Glomerular endothelial cell (primary cell): ENCODE measurements at places on chromosomes 1 and 21. TPM values are rescaled to one million over a fixed set of nuclear protein-coding genes. Genes with fewer than 3 reads are reported as not detected.

Gene CFHR5
- total RNA-seq = not detected in 2 replicates

Gene MINDY1
- total RNA-seq = 12.5 and 17.9 TPM in 2 replicates

Gene TSTD1
- 0.82 and 7.1 TPM in 2 replicates for total RNA-seq

Gene NKAIN1
- 0.15 TPM in 1 of 2 replicates, not detected in the other for total RNA-seq

Gene SLC37A1
- 13.6 and 26.8 TPM in 2 replicates for total RNA-seq

Gene RPE65
- not detected in 2 replicates for total RNA-seq

GRCh38 chr1:47104816-47105215 is 32.4 kb upstream of the CYP4A22 start:
- DNase-seq = no peak

DNA sequence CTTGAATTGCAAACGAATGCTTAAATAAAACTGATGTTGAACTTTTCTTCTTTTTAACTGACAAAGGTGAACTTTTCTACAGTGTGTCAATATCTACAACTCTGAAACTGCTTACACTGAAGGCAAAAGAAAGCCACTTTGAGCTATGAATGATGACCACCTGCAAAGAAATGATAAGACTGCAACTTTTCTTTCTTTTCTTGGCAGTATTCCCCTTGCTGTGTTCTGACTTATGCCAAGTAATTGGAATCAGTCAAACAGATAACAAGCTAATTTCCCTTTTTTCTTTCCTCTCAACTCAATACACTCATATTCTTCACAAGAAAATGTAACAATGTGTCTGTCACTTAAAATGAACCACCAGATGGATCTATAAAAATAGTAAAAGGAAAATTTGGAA is 588.1 kb upstream of the BRINP3 start:
- DNase-seq = no peak

GRCh38 chr1:40183055-40183710 is 22.0 kb downstream of the RLF start:
- no peak for DNase-seq

- DNase-seq = no peak
These were observed 62.5 kb downstream of the MORN1 start for GRCh38 chr1:2328676-2329455.

GRCh38 chr1:177890479-177890878 is 79.4 kb downstream of the SEC16B start:
- DNase-seq = no peak

DNA sequence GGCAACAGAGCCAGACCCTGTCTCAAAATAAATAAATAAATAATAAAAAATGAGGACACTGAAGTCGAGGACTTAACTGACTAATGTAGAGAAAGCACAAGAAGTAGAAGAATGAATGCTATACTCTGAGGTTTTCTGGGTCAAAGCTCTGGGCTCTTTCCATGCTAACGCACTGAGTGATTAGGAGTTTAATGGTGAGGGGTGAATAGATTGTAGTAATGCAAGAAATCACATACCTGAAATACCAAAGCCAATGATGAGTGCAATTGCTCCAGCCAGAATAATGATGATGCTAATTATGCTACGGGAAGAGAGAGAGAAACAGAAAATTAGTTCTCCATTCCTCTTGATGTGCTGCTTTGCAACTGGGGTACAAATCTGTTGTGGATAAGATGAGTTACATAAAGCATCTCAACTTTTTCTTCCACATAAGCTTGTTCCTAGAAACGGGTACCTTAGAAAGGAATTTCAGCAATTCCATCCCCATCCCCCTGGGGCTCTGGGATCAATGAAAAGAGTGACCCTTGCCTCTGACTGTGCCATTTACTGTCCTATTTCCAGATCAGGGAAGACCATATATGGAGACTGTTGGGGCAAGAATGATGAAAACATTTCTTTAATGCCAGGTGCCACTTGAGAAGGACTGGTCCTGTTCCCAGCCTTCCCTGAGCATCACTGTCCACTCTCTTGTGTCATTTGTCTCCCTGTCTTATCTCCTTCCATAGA is 40.7 kb downstream of the VTCN1 start:
- no peak for DNase-seq

- no peak for DNase-seq
These were observed 2.1 kb upstream of the RNF186 start for GRCh38 chr1:19817160-19817559.

DNA sequence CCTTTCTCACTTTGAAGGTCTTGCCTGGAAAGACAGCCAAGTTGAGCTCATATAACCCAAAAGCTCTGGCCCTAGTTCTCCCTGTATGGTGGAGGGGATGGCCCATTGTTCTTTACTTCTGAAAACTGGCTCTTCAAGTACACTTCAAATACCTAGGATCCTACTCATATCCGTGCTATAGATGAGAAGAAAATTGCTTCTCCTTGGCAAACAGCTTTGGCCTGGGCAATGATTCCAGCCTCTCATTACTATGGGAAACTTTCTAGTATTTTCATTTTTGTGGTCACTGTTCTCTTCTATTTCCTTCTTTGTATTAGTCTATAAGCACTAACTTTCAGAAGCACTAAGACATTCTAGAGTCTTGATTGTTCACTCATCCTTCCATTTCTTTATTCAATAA is 53.7 kb downstream of the ZNF697 start:
- DNase-seq = no peak
